GM23338 (cell line): ENCODE measurements at places on chromosomes 7 and 10. TPM values are rescaled to one million over a fixed set of nuclear protein-coding genes. Genes with fewer than 3 reads are reported as not detected.

DNA sequence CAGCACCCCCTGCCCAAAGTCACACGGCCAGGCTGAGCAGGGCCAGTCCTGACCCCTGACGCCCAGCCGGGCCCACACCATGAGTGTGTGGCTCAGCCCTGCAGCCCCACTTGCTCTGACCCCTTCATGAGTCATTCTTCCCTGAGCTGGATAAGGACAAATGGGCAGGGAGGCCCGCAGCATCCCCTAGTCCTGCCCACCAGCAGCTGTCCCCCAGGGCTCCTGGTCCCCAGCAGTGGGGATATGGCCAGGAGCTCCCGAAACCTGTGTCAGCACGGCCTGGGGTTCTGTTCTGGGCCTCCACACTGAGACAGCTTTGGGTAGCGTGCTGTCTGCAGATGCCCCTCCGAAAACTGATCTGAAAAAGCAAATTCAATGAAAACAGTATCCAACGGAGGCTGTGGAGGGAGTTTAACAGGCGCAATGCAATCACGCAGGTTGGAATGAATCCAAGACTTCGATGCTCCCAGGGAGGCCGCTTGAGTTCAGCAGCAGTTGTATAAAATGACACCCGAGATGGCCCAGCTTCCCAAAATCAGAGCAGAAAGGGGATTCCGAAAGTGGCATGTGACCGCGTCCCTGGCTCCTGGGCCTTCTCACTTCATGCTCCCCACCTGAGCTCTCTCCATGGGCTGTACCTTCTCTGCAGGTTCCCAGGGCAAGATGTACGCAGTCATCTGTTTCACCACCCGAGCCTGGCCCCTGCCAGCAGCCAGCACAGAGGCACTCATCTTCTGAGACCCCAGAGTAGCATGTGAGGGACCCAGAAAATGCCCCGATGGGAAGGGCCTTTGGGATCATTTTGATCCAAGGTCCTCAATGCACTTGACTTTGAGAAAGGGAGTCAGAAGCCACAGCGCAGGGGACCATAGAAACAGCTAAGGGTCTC, 214.1 kb downstream of the USP6NL start:
- H3K4me3 ChIP-seq: no peak overlapping the region
- no peaks in the 10 kb centered on the region for H3K27me3 ChIP-seq
- H3K4me1 ChIP-seq: no peaks in the 10 kb centered on the region

CLEC2L gene
- total RNA-seq: not detected in 2 replicates

NRAP gene
- not detected in 2 replicates for total RNA-seq

DNA sequence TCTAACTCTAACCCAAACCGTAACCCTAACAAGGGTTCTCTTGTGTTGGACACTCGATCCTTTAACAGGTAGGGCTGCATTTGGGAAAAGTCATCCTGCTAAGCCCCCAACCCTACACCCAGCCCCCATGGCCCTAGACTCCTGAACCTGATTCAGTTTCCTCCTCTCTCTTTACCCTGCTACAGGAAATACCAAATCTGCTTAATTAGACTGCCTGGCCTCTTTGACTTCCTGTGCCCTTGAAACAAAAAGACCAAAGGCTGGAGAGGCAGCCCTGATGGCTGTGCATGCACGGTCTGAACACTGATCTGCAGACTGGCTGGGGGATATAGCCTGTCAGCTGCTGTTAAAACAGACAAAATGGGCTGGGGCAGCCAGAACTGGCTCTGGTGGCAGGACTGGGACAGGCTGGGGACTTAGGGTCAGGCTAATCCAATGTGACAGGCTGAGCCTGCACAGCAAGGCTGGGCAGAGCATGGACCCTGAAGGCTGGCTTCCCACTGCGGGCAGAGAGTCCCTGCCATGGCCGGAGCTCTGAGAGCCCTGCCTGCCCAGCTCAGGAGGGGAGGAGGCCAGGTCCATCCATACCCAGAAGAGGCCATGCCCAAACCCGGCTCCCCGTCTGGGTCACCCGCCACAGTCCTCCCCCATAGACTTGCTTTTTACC, 51.0 kb upstream of the MSMB start:
- no peaks in the 10 kb centered on the region for H3K4me1 ChIP-seq
- DNase-seq: no peak
- no peaks in the 10 kb centered on the region for H3K27me3 ChIP-seq
- no peak overlapping the region for H3K27ac ChIP-seq
- no peaks in the 10 kb centered on the region for H3K36me3 ChIP-seq

DNA sequence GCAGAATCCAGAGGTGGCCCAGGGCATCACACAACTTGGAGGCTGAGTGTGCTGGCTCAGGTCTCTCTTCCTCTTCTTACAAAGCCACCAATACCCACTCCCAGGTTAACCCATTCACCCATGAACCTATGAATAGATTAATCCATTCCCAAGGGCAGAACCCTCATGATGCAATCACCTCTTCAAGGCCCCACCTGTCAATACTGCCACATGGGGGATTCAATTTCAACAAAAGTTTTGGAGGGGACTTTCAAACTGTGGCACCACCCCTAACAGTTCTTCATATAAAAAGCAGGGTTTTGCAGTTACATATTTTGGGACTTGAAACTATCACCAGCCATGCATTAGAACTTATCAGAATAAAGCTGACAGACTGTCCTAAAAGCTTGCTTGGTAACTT, 193.6 kb upstream of the RNF32 start:
- no peaks in the 10 kb centered on the region for H3K36me3 ChIP-seq
- H3K27ac ChIP-seq: no peak overlapping the region
- no peaks in the 10 kb centered on the region for H3K27me3 ChIP-seq
- H3K4me3 ChIP-seq: no peak overlapping the region
- H3K4me1 ChIP-seq: no peaks in the 10 kb centered on the region
